ENCODE measurements at places on chromosomes 4 and X.

- DNase-seq = no peak
Observed at GRCh38 chr4:153579872-153580271, 104.2 kb upstream of the TLR2 start.

DNA sequence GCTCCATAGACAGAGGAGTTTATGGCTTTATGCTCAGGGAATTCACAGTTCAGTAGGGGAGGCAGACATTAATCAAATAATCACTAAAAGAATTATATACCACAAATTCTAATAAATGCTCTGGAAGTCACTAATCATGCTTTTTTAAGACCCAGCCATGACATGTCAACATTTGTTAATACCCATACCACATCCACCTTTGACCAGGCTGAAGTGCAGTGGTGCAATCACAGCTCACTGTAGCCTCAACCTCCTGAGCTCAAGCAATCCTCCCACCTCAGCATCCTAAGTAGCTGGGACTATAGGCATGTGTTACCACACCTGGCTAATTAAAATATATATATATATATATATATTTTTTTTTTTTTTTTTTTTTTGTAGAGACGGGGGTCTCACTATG lies 12.8 kb upstream of the SCD5 start:
- DNase-seq = no peak

DNA sequence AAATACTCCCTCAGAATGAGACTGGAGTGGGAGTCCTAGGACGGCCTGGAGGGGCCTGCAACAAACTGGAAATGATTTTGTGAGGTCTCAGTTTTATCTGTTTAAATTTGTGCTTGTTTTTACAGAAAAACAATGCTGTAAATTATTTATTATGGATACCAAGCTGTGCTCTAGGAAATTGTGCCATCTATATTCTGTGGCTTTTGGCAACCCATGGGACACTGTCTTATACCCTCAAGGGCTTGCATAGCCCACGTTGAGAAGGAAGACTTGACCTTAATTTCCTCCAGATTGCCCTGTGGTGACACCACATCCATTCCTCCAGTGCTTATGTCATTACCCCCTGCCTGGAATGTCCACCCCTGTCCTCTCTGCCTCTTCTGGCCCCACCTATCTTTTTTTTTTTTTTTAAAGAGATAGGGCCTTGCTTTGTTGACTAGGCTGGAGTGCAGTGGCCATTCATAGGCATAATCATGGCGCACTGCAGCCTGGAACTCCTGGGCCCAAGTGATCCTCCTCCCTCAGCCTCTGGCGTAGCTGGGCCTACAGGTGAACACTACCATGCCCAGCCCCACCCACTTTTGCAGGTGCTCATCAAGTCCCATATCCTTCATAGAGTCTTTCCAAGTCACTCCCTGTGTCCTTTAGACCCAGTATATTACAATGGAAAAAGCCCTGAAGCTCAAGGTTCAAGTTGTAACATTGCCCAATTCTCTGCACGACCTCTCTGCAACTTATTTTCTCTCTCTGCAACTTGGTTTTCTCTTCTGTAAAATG lies 77.4 kb downstream of the HPRT1 start:
- no peak for DNase-seq

DNA sequence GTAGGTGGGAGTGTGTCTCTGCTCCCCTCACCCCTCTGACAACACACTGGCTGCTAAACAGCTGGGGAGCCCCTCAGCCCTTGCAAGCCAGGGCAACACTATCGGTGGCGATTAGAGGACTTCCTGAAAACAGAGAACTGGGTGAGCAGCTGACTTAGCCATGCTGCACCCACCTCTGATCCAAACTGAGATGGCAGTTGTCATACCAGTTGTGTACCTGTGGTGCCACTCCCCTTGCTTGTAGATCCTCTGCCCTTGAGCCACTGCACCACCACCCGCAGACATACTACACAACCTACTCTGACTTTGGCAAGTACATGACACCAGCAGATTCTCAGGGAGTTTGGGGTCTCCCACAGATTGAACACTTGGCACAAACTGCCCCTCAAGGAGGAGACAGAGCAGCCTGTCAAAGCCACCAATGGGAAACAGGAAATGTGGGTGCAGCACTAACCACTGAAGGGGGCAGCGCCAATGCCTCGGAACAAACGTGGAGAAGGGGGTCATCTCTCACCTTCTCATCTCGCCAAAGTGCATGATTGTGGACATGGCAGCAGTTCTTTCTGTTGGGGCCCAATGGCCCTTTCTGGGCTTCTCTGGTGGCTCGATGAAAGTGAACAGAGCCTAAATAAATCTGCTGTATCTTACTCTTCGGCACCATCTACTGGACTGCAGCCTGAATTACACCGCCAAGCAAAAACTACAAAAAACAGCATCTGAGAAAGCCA lies 119.8 kb downstream of the NEK1 start:
- no peak for DNase-seq

- DNase-seq = no peak
Observed at GRCh38 chr4:132238697-132239096, 910.4 kb upstream of the PCDH10 start.
